Stimulated activated CD4-positive, alpha-beta T cell treated with anti-CD3 and anti-CD28 coated beads, Interleukin-1b, Interleukin-23, amount 100 ng/mL, for 24 hours (primary cell): ENCODE measurements at places on chromosomes 1 and 21.

DNA sequence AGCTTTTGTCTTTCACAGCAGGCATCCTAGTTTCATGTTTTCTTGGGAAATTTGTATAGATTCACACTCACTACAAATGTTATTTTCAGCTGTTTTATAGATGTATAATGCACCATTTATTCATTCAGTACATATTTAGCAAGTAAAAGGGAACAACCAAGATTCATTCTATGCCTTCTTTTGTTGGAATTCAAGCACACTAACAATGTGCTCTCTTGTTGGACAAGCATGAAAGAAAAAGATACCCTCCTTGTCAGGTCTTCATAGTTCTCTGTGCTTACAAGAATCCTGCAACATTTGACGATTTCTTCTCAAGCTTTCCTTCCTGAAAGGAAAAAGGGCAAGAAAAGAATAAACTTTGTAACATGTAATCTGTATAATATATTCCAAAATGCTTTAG, 456.0 kb downstream of the USP25 start:
- no peak for DNase-seq

DNA sequence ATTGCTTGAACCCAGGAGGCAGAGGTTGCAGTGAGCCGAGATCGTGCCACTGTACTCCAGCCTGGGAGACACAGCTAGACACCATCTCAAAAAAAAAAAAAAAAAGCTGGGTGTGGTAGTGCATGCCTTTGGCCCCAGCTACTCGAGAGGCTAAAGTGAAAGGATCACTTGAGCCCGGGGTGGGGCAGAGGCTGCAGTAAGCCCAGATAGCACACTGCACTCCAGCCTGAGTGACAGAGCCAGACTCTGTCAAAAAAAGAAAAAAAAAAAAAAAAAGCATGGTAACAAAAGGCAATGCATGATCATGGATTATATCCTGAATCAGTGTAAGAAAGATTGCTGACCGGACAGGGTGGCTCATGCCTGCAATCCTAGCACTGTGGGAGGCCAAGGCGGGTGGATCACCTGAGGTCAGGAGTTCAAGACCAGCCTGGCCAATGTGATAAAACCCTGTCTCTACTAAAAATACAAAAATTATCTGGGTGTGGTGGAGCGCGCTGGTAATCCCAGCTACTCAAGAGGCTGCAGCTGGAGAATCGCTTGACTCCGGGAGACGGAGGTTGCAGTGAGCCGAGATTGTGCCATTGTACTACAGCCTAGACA, 76.3 kb downstream of the RUSC1 start:
- DNase-seq, result no peak

DNA sequence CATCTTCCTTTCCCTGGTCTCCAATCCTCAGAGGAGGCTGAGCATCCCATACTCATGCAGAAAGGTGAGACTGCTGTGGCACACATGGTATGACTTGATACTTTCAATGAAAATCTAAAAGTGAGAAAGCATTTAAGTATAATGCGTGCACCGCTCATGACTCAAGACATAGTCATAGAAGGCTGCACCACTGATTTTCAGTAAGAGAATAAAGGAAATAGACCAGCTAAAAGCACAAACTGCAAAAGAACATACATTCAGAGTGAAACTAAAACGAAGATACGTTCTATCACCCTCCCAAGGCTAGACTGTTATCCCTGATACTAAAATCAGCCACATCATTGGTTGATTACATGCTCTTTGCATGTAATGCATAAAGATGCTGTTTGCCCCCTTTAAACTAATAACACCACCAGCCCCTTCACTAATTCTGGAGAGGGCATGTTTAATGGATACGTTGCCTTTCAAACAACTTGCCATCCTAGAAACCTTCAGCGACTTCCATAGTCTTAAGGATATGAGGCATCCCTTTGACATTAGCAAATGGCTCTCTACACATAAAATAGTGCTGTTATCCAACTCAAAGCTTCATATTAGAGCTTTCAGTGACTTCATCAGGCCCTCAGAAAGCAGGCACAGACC, 2.1 kb downstream of the PLD5 start:
- DNase-seq, result no peak

- no peak for DNase-seq
Observed at GRCh38 chr1:27931759-27932158, 3.0 kb upstream of the SMPDL3B start.

DNA sequence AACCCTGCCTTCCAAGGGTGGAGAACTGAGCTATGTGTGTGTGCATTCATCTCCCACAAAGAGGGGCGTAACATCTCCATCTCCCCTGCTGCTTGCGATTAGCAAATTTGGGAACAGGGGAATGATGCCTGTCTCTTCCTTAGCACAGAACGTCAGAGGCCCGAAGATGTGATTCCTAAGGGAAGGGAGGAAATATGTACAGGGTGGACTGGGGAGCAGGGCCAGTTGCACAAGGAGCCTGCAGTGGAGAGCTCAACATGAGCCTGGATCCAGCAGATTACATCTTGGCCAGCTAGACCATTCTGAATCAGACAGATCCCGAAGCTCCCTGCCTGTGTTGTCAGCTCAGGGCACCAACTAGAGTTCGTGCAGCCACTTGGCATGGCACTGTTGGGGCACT, 118.1 kb downstream of the NGF start:
- no peak for DNase-seq

GRCh38 chr1:45643978-45644377, 20.1 kb upstream of the CCDC17 start:
- DNase-seq, result no peak
